ENCODE measurements at places on chromosomes 12 and 14.

- DNase-seq = no peak
Measured at GRCh38 chr14:77224212-77224611, 42.6 kb downstream of the TMEM63C start.

- no peak for DNase-seq
Measured at GRCh38 chr14:93084866-93085857, 30.6 kb downstream of the ITPK1 start.

- no peak for DNase-seq
Measured at GRCh38 chr14:81743605-81744004, 210.0 kb upstream of the SEL1L start.

DNA sequence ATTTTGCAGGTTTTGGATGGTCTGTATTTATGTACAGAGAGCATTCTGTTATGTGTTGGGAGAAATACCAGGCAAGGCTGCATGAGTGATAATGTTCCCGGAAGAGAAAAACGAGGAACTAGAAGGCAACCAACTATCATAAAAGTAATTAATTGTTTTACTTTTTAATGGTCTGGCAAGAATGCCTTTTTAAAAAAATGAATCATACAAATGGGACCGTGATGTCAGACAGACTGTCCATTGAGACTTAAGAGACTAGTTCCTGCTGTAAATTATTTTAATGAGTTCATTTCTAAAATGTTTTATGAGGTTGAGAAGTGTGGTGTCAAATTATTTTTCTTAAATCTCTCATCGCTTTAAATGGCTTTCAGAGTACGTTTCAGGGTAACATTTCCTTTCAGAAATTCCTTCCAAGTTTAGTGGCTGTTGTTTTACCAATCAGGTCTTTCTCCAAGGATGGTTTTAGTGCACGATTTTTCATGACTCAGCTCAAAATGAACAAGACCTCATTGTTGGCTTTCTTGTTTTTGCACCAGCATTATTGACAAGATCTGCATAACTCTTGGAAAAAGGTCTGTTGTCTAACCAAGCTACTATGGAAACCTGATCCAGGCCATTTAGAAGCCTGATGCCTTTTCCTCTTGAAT lies 86.1 kb upstream of the ARHGAP5 start:
- no peak for DNase-seq

DNA sequence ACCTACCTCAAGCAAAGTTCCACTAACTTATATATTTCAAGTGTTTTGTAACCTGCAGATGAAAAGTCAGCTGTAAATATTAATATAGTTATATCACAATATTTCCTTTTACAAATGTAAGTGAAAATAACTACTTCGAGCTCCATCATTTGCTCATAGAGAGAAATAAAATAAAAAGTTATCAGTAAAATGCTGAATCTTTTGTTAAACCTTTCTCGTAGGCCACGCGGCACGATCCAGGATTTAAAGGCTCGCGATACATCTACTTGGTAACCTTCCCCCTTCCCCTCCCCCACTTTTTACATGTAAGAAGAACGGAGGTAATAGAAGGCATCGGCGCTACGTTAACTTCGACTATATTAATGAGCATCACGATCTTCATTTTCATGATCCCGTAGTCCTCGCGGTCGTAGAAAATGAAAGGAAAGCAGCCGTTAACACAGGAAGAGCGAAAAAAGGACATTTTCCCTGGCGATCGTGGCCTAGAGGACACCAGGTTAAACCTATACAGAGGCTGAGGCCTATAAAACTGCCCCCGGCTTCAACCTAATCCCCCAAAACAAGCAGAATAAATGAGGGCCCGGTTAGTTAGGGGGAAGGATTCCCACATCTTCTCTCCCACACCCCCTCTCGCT lies 508 bp downstream of the HNRNPC start:
- peak; percentile 22 for DNase-seq
